Naive thymus-derived CD4-positive, alpha-beta T cell (primary cell): ENCODE measurements at places on chromosomes 2 and 18.

GRCh38 chr2:67599561-67599960, 202.4 kb downstream of the ETAA1 start:
- DNase-seq: no peak

DNA sequence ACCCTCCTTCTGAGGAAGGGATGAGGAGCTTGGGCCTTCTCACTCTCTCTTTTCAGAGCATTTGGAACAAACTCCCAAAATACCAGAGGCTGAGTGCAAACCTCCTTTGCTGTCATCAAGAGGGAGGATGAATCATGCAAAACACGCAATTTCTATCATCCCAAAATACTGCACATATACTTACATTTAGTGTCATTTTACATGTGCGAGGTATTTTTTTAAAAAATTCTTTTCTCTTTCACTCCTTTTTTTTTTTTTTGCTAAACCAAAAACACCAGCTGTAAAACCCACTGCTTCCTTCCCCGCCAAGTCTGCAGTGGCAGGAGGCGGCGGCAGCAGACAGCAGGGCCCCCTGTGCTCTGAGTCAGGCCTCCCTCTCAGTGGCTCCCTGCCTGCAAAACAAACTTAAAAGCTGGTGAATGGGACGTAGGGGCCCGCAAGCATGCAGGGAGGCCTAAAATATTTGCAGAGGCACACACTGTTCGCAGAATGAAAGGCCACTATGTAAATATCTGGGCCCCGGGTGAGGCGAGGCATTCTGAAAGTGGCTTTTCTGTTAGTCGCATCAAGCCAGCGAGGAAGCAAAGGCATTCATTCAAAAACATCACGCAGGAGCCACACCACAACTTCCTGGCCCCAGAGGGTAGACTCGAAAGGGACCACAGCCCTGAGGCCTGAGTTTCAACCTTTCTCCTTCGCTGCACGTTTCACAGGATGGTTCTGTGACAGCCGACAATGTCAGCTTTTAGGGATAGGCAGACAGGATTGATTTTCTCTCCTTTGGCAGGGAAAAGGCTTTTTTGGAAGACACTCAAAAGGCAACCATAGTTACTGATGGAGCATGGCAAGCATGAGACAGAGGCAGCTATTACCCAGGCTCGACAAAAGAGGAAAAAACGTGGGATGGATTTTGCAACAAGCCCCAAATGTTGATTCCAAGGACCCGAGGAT, 73.4 kb downstream of the ACTR2 start:
- peak; percentile 82 for DNase-seq

DNA sequence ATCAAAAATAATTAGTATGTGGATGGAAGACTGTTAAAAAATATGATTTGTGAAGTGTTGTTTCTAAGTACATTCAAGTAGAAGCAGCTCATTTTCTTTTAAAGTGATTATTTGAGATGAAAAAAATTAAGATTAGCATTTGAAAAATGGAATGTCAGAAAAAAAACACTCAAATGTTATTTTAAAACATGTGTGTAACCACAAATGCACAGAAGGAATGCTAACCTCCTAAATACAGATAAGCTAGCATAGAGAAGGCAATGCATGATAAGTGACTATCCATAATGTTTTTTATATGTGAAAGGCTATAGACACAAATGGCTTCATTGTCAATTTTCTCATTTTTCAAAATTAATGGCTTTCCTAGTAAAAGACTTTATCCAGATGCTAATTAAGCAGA, 198.9 kb downstream of the NYAP2 start:
- no peak for DNase-seq

DNA sequence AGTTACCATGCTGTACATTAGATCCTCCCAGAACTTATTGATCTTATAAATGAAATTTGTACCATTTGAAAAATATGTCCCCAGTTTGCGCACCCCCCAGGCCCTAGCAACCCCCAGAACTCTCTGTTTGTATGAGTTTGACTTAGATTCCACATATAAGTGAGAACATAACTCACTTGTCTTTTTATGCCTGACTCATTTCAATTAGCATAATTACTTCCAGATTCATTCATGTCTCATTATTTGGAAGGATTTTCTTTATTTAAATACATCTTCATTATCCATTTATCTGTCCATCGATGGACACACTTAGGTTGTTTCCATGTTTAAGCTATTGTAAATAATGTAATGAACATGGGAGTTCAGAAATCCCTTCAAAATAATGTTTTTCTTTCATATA, 705.9 kb downstream of the CCDC85A start:
- DNase-seq: no peak

DNA sequence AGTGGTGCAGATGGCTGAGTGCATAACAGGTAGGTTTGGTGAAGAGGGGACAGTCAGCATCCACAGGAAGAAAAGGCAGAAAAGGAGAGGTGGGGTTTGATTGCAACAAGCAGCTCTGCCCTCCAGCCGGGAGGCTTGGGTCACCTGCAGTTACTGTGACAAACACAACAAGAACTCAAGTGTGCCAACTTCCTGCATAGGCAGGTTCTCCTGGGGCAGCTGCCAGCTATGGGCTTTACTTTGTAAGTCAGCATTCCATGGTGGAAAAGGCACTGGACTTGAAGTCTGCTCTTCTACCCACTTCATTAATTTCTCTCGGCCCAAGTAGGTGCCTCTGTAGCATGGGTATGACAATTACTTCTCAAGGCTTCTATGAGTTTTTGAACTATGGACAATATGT, 98.9 kb downstream of the MYT1L start:
- no peak for DNase-seq

DNA sequence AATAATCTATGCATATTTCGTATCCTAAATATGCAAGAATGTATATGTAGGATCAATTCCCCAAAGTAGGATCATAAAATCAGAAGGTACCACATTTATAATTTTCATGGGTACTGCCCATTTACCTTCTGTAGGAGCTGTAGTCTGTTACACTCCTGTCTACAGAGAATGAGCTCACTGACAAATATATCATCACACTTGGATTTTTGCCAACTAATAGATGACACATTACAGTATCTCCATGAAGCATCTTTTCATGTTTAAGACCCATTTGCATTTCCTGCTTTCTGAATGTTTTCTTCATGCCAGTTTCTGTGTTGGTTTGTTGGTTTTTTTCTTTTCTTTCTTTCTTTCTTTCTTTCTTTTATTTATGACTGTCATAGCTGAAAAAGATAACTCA, 70.9 kb upstream of the EML6 start:
- no peak for DNase-seq

GRCh38 chr18:77177009-77177408, 44.4 kb upstream of the MBP start:
- DNase-seq: no peak

DNA sequence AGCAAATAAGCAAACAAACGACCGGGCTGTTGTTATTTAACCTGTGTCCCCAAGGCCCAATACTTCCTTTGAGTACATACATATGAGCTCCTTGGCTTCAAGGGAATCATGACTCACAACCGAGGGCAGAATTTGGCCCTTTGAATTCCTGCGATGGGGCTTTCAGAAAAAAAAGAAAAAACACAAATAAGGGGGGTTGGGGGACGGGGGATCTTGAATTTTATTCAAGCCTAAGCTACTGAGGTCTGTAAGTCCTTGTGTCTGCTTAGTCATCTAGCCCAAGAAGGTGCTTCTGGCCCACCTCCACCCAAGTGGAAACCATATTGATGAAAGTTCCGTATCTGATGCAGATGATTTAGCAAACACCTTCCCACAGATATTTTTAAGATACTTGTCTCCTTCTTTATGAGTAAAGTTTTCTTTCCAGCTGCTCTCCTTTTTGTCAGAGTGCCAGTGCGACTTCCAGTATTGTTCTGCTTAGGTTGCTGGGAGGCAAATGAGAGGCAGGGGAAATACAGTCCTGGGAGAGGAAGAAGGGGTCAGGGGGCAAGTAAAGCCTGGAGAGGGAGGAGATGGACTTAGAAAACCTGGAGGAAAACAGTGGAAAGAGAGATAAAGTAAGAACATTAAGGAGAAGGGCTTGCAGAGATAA, 169.6 kb downstream of the ZEB2 start:
- DNase-seq: no peak

GRCh38 chr18:2537296-2537695, 34.0 kb downstream of the METTL4 start:
- DNase-seq: no peak

DNA sequence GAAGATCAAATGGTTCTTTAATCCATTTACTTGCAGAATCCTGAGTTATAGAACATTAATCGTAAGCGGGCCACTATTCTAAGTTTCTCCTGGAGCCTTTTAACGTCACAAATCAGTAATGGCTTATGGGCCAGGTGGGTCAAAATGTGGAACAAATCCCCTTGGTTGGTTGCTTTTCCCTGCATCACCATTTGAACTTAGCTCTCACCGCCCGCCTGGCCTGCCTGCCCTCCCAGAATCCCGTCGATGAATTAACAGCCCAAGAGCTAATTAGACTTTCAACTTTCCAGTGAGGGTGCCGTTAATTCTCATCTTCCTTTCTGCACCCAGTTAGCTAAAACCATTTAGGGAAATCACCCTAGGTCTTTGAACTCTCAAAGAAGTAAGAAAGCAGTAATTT, 205.5 kb downstream of the RNF152 start:
- no peak for DNase-seq

GRCh38 chr2:144515696-144516410, 4.1 kb downstream of the ZEB2 start:
- no peak for DNase-seq

DNA sequence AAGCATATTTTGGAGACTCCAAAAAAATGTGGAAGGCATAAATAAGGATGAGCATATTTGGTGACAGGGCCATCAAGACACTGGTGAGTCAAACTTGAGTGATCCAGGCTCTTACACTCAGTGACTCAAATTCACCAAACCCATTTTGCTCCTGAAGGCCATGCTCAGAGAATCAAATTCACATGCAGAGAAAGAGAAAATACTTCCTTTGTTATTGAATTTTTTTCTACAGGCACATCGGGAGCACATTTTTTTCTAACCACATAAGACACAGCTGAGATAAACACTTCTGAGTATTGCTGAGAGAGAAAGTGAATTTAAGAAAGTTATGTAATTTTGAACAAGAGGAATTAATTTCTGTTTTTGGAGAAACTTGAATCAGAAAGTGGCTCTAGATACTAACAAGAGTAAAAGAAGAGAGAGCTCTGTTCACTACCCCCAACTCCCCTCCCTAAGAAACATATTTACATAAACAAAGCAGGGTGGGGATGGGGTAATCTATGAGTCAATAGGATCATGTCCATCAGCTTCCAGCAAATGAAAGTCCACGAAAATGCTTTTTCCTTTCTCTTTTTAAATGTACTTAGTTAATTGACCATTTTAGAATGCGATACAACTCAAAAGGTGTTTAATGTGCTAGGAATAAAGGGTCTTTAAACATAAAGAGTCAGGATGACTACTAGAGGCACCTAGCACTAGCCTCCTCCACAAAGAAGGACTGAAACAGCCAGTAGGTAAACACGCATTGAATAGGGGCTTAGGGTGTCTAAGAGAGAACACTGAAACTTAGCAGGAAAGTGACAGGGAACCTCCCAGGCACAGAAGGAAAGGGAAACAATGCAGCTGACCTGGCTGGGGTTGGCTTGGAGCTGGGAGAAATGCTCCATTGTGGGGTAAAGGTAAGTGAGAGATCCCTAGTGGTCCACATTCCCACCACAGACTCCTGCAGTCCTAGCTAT, 152.3 kb downstream of the KCNE4 start:
- DNase-seq: no peak

DNA sequence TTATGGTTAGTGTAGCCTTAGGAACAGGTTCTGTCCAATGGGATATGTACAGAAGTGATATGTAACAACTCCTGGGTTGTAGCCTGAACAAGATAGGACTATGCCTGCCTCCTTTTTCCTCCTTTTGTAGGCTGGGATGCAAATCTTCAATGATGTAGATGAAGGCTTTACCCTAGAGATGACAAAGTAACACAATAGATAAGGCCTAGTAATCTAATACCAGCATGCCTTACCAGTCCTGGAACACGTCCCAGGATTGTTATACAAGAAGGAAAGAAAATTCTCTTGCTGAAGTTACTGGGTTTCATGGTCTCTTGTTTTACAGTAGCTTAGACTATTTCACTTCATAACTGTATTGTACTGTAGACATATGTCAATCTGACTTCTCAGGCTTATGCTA, 192.1 kb downstream of the OTX1 start:
- no peak for DNase-seq

DNA sequence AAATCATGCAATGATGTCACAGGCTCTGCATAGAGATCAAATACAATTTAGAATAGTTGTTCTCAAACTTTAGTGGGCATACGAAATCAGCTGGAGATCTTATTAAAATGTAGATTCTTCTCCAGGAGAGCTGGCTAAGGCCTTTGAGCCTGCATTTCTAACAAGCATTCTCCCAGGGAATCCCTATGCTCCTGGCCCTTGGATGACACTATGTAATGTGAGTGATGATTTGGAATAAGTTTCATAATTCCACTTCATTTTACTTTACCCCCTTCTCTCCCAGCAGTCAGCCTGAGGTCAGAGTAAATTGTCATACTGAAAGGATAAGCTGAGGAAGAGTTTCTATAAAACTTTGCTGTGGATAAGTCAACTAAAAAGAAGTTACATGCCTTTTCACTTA, 189.1 kb downstream of the UBE2E3 start:
- DNase-seq: no peak

DNA sequence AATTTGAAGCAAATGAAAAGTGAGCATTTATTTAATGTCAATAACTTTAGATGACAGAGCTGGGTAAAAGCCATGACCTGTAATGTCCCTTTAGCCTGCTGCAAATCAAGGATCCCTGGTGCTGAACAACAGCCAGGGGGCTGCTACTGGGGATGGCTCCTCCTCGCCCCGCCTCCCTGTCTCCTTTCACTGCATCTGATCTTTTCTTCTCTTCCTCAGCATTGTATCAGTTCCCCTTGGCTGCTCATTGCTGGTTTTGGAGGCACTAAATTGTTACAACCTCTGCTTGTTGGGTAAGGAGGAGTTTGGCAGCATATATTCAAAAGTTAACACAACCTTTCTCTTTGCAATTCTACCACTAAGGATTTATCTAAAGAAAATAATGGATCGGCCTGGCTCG, 236.3 kb upstream of the ID2 start:
- no peak for DNase-seq

DNA sequence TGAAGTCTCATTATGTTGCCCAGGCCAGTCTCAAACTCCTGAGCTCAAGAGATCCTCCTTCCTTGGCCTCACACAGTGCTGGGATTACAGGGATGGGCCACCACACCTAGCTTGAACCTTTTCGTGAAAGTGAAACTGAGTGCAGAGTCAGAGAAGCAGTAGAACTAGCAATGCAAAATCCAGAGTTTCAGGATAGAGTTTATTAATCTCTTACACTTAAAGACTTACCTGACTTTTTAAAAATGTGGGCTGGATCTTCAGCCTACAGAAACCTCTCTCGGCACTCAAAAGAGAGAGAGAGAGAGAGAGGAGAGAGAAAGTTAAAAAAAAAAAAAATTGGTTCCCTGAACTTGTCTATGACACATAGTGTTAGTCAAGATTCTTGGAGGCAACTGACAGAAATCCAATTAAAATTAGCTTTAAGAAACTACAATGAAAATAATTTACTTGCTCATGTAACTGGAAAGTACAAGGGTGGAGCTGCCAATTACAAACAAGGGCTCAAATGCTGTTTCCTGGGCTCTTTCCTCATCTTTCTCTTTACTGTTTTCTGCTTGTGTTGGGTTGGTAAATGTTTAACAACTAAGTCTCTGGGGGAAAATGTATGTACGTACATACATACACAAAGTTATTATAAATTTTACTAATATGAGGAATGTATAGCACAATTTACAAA, 98.1 kb upstream of the CERS6 start:
- no peak for DNase-seq

- DNase-seq: no peak
Measured at GRCh38 chr2:47488870-47489584, 86.1 kb downstream of the MSH2 start.
